ENCODE measurements at places on chromosomes 16 and 17.

DNA sequence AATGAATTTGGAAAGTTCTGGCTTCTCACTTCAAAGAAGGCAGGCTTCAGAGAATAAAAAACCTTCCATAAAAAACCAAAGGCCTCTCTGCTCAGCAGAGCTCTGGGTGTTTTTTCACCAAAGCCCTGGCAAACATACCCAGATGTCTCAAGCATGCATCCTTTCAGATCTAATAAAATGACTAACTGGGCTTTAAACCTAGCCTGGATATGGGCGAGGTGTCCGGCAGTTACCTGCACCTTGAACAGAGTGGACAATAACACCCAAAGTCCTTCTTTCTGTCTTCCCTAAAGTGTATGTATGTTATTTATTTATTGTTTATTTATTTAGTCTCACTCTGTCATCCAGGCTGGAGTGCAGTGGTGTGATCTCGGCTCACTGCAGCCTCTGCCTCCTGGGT lies 469.3 kb downstream of the XYLT1 start:
- no peak for DNase-seq

- DNase-seq, result peak; percentile 90
These were observed 9.3 kb downstream of the GIT1 start for GRCh38 chr17:29579866-29580771.

DNA sequence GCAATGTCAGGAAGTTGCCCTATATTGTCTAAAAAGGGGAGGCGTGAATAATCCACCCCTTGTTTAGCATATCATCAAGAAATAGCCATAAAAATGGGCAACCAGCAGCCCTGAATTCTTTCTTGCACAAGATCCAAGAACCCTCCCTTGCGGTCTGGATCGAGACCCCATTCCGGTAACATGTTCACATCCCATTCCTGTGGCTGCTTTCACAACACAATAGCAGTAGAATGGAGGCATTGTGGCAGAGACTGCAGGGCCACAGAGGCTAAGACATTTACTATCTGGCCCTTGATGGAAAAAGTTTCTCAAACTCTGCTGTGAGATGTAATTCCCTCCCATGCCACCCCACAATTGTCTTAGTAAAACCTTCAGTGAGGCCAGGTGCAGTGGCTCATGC lies 73.2 kb downstream of the RMI2 start:
- DNase-seq, result no peak

DNA sequence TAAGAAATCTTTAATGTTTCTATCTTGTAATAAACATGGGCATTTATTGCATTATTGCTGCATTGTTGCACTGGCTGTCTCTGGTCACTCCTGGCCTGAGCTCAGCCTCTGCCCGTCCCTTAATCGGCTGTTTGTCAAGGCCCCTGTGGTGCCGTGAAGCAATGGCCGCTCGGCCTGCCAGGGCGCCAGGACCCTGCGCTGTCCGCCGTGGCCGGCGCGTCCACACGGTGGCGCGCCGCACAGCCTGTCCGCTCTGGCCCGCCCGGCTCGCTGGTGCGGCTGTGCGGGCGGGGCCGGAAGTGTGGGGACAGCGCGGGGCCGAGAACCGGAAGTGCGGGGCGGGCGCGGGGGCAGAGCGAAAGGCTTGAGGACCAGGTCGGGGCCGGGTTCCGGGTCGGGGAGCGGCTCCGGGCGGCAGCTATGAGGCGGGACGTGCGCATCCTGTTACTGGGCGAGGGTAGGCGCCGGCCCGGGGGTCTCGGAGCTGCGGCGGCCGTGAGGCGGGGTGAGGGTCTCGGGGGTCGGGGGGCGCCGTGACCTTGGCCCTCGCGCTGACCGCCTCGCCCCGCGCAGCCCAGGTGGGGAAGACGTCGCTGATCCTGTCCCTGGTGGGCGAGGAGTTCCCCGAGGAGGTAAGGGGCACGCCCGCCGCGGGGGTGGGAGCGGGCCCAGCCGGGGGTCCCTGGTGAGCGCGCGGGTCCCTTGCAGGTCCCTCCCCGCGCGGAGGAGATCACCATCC lies at the start of gene RHOT2:
RHOT2 (plus strand) TSS at position 353 of the 739 bp plus-strand sequence; CDS start at position 421, 68 bp downstream.
- DNase-seq, result peak; percentile 83

DNA sequence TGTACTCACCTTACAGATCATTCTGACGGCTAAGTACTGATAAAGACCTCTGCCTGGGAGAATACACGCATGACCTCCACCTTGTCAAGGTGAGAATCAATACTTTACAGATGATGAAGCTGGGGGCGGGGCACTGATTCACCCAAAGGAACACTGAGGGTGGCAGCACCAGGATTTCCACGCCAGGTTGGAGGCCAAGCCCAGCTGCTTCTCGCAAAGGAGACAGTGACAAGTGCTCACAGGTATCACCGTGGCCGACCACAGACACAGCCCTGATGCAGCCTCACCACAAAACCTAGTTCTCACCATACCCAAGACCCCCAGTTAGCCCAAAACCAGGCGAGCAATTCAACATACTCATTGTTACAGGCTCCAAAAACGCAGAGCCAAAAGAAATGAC lies 434.2 kb downstream of the SOX9 start:
- no peak for DNase-seq

GRCh38 chr17:10646392-10646990 lies 10.6 kb downstream of the MYH3 start:
- peak; percentile 36 for DNase-seq

DNA sequence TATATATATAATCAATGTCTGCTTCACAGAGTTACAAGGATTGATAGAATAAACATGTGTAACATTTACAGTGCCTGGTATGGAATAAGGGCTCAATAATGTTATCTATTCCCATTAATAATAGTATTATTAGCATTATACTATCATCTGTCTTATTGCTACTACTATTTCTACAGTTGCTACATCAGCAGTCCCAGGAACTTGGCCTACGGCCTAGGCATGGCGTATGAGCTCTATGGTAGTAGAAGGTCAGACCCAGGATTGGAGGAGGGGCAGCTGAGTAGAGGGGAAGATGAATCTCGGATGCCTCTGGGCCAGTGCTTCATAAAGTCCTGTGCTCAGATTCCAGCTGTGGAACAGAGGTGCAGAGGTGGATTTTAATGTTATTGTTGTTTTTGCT lies 146.3 kb upstream of the TBX2 start:
- DNase-seq, result no peak

GRCh38 chr17:49994085-49995054 lies 654 bp downstream of the DLX3 start:
- DNase-seq, result no peak

GRCh38 chr17:28533091-28533807 lies 19.2 kb downstream of the UNC119 start:
- DNase-seq, result no peak
